Activated naive CD8-positive, alpha-beta T cell treated with anti-CD3 and anti-CD28 coated beads, Interleukin-2, amount 10 ng/mL, durations not matched to agents 7 days and 5 days (primary cell): ENCODE measurements at places on chromosomes 5 and 9. TPM values are rescaled to one million over a fixed set of nuclear protein-coding genes. Genes with fewer than 3 reads are reported as not detected.

The GLRA1 gene
- not detected for total RNA-seq

The IL9 gene
- total RNA-seq, result not detected

The CENPK gene
- total RNA-seq, result 90.7 TPM

The LRRTM2 gene
- total RNA-seq, result 0.26 TPM

The IGFBPL1 gene
- not detected for total RNA-seq

The PCDHA1 gene
- total RNA-seq, result not detected

The SKP1 gene
- 206 TPM for total RNA-seq

The PLEKHG4B gene
- not detected for total RNA-seq

The FAXDC2 gene
- not detected for total RNA-seq

The RABEPK gene
- total RNA-seq, result 9.9 TPM

The ZDHHC11 gene
- 10.2 TPM for total RNA-seq

The PIP5K1B gene
- 0.36 TPM for total RNA-seq

The SV2C gene
- total RNA-seq, result 0.03 TPM

The NEUROG1 gene
- not detected for total RNA-seq

The OTP gene
- total RNA-seq, result not detected

The LRRC19 gene
- not detected for total RNA-seq

The SLC6A18 gene
- total RNA-seq, result not detected

The TMEM252 gene
- total RNA-seq, result not detected

The BRINP1 gene
- not detected for total RNA-seq

The FGF18 gene
- total RNA-seq, result not detected

The KCNMB1 gene
- not detected for total RNA-seq

The CDO1 gene
- total RNA-seq, result 0.36 TPM

The SMIM33 gene
- total RNA-seq, result 0.44 TPM

The PRRX2 gene
- not detected for total RNA-seq

The STX17 gene
- 46.0 TPM for total RNA-seq

The ADRB2 gene
- total RNA-seq, result 6.3 TPM

The F2RL2 gene
- not detected for total RNA-seq

The RANBP3L gene
- not detected for total RNA-seq

The ENC1 gene
- total RNA-seq, result 0.78 TPM

The PCDHAC1 gene
- total RNA-seq, result not detected

The RABGAP1 gene
- 25.5 TPM for total RNA-seq

The THBS4 gene
- 0.57 TPM for total RNA-seq

The CTXN3 gene
- not detected for total RNA-seq

The RETREG1 gene
- 50.9 TPM for total RNA-seq

The RMI1 gene
- total RNA-seq, result 19.0 TPM

The DPM2 gene
- total RNA-seq, result 49.2 TPM

The CDC20B gene
- 0.28 TPM for total RNA-seq

The HSPA9 gene
- 183 TPM for total RNA-seq

The SLC6A3 gene
- 0.08 TPM for total RNA-seq

The QRFP gene
- total RNA-seq, result not detected
